ENCODE measurements at places on chromosomes 11 and 22.

- DNase-seq: peak; percentile 51
Measured at GRCh38 chr11:132312161-132312560, 941.7 kb downstream of the NTM start.

GRCh38 chr11:102733232-102733875, 8.6 kb upstream of the MMP8 start:
- no peak for DNase-seq

GRCh38 chr22:24503137-24503842, 8.2 kb downstream of the UPB1 start:
- no peak for DNase-seq

DNA sequence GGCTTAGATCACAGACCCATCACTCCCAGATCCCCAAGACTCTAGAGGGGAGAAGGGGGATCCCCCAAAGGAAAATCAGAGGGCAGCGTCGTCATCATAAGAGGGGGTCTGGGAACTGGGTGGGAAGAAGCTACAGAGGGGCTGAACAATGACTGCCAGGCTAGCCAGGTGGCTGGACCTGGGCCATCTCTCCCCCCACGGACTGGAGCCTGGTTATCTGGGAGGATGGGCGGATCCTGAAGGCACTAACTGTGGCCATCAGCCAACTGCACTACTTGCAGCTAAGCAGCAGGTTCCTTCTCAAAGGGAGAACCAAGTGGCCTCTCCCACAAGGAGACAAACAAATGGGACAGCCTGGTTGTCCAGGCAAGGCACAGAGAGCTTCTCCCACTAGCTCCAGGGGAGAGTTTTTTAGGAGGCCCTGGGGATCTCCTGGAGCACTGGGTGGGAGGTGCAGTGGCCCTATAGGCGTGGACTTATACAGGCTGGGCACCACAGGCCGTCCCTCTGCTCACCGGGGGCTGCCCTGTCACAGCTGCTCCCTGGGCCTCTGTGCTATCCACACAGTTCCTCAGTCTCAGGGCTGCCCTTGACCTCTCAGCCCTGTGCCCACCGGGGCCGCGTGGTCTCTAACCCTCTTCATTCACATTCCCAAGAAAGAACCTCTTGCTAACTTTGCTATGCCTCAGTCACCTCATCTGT, 15.4 kb downstream of the P2RY6 start:
- no peak for DNase-seq

GRCh38 chr11:43245466-43245865, 66.3 kb upstream of the API5 start:
- DNase-seq: no peak

Measured in skeletal muscle cell (primary cell).